Endodermal cell (in vitro differentiated cells): ENCODE measurements at places on chromosomes 6 and 20. TPM values are rescaled to one million over a fixed set of nuclear protein-coding genes. Genes with fewer than 3 reads are reported as not detected.

CDH22 gene
- 0.77 and 0.90 TPM in 2 replicates for total RNA-seq

SLC22A7 gene
- not detected in 3 replicates for total RNA-seq

CDSN gene
- not detected in 2 replicates for total RNA-seq

MTFR2 gene
- 4.0 and 4.4 TPM in 2 replicates for total RNA-seq

HCK gene
- 0.40 to 0.70 TPM in 2 of 3 replicates, not detected in the other for total RNA-seq

SUPT3H gene
- total RNA-seq: 32.4 to 49.0 TPM (median 32.7 TPM) in 3 replicates

KHDC1 gene
- total RNA-seq: 5.3 to 5.7 TPM (median 5.4 TPM) in 3 replicates

PHACTR1 gene
- 2.8 to 9.3 TPM (median 3.4 TPM) in 3 replicates for total RNA-seq

NPEPL1 gene
- total RNA-seq: 72.8 to 94.0 TPM (median 79.0 TPM) in 3 replicates

VSX1 gene
- not detected in 2 replicates for total RNA-seq

SCGN gene
- not detected in 3 replicates for total RNA-seq

LAMA4 gene
- 3.7 and 4.9 TPM in 2 replicates for total RNA-seq

PPP1R11 gene
- total RNA-seq: 29.5 and 32.4 TPM in 2 replicates

CRIP3 gene
- total RNA-seq: 11.2 to 19.3 TPM (median 16.1 TPM) in 3 replicates

TAGAP gene
- total RNA-seq: 0.24 and 0.32 TPM in 2 replicates

BPIFA1 gene
- not detected in 3 replicates for total RNA-seq
